CD4-positive, alpha-beta T cell treated with Interleukin-17A for 1 hour (primary cell): ENCODE measurements at places on chromosomes 12 and 14.

GRCh38 chr14:96863327-96863985, 66.3 kb downstream of the VRK1 start:
- DNase-seq = no peak

- DNase-seq = no peak
Measured at GRCh38 chr14:101035466-101036225, 132.1 kb upstream of the RTL1 start.

- no peak for DNase-seq
Measured at GRCh38 chr14:103512701-103513611, 9.7 kb downstream of the CKB start.

GRCh38 chr14:51507906-51508511, 143.7 kb upstream of the FRMD6 start:
- DNase-seq = no peak

GRCh38 chr12:125467363-125467762, 402.1 kb downstream of the AACS start:
- DNase-seq = no peak

GRCh38 chr12:475286-475685, 15.5 kb downstream of the B4GALNT3 start:
- DNase-seq = no peak

GRCh38 chr14:101019990-101020710, 116.6 kb upstream of the RTL1 start:
- no peak for DNase-seq

DNA sequence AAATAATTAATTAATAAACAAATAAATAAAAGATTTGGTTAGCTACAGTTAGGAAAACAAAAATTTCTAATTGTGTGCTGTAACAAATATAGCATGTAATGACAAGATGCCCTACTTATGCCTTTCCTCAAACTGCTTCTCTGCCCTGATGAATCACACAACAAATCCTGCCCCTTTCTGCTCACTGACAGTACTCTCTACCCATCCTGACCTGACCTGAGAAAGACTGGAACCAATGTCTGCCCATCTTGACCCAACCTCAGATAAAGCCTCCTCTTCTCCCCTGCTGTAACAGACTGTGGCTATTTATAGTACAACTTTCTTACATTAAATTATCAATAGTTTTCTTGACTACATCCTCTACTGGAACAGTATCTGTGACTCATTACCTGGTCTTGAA, 43.7 kb downstream of the PPP1R13B start:
- no peak for DNase-seq

GRCh38 chr12:89243771-89244170, 108.5 kb downstream of the DUSP6 start:
- DNase-seq = no peak
